ENCODE measurements at places on chromosomes 12 and 14.

- DNase-seq = no peak
These were observed 160.4 kb downstream of the EFCAB11 start for GRCh38 chr14:89794096-89794495.

- DNase-seq = no peak
These were observed 50.1 kb downstream of the LRCOL1 start for GRCh38 chr12:132560364-132560613.

DNA sequence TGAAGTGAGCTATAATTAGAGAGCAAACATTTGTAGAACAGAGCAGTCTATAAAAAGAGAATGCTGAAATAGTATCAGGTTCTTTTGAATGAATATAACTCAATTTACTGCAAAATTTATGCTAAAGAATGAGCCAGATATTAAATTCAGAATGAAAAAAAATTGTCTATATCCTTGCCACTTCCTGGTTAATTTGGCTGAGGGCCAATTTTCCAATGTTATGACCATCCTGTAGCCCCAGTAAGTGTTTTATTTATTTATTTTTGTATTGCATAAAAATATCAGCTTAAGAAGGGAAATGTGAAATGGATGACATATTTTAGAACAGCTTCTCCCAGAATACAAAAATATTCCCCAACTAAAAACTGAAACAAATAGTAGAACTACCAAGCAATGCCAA, 263.4 kb downstream of the SOX5 start:
- DNase-seq = no peak

GRCh38 chr14:64612971-64613666, 63.4 kb downstream of the PPP1R36 start:
- DNase-seq = no peak

- DNase-seq = no peak
These were observed 19.8 kb upstream of the ZNF740 start for GRCh38 chr12:53160673-53161072.

- no peak for DNase-seq
These were observed 78.5 kb downstream of the DICER1 start for GRCh38 chr14:95078867-95079266.

DNA sequence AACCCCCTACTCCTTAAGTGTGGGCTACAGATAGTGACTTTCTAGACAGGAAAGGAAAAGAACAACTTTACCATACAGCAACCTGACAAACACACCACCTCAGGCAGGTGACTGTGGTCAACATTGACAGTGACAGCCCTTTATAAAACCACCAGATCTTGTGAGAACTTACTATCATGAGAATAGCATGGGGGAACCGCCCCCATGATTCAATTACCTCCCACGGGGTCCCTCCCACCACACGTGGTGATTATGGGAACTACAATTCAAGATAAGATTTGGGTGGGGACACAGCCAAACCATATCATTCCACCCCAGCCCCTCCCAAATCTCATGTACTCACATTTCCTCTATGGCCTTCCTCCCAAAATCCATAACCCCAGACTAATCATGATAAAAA, 16.3 kb downstream of the OR10P1 start:
- DNase-seq = no peak
